ENCODE measurements at places on chromosomes 12 and 14.

- no peak for DNase-seq
These were observed 61.1 kb upstream of the PTPRB start for GRCh38 chr12:70698345-70698744.

DNA sequence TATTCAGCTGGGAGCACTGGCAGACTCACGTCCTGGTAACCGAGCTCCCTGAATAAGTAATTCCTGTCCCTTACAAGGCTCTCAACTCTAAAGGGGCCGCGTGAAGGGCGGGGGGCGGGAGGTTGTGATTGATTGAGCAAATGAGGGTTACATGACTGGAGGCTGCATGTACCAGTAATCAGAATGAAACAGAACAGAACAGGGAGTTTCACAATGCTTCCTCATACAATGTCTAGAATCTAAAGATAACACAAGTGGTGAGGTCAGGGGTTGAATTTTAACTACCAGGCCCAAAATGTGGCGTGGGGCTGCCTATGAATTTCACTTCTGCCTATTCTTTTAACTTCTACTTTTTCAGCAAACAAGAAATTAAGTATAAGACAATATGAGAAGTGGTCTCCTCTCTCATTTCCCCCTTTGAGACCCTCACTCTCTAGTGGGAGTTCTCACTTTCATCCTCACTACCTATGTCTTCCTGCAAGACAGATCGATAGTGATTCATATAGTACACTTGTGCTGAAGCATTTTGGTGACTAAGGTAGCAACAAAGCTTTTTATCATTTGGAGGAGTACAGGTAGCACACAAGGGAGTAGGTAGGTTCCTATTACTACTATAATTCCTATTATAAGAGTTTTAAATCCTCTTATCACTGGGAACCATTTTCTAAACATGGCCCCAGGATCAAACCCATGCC, 239.8 kb downstream of the KTN1 start:
- DNase-seq, result no peak

DNA sequence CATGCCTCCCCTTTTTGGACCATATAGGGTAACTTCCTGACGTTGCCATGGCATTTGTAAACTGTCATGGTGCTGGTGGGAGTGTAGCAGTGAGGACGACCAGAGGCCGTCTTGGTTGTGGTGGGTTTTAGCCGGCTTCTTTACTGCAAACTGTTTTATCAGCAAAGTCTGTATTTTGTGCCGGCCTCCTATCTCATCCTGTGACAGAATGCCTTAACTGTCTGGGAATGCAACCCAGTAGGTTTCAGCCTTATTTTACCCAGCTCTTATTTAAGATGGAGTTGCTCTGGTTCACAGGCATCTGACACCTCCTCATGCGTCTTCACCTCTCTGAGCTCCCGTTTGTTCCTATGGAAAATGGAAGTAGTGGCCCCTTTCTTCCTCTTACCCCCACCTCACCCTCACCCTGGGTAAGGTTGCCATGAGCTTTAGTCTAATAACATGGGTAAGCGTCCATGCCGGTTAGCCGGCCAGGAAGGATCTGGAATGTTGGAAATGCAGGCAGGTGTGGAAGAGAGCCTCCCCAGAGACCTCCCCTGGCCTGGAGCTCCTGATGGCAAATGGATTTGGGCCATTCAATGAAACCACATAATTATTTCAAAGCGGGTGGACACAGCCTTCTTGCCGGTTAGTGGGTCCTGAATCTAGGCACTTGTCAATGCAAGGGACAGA, 18.6 kb downstream of the HHIPL1 start:
- no peak for DNase-seq

DNA sequence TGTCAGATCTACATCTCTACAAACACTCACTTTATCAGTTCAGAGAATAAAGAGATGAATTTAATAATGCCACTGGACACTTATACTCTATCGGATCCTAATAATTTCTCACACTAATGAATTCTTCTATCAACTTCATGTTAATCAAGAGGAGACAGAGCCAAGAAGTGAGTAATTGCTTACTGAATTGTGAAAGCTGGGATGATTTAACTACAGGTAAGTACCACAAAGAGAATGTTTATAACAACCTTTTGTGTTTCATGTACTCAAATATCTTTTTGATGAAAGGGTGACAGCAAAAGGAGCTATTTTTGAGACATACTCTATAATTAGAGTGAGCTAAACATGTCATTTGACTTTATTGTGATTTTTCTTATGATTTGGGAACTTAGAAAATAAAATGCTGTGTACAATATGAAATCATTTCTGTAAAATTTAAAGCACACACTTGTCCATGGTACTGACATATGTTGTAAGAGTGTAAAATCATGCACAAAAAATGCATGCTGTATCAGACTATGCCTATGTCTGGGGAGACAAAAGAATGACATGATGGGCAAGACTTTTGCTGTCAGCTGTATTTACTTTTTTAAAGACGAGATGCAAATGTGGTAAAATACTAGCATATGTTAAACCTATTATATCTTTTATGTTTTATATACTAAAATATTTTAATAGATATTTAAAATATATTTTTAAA, 361.2 kb downstream of the CCER1 start:
- DNase-seq, result no peak

DNA sequence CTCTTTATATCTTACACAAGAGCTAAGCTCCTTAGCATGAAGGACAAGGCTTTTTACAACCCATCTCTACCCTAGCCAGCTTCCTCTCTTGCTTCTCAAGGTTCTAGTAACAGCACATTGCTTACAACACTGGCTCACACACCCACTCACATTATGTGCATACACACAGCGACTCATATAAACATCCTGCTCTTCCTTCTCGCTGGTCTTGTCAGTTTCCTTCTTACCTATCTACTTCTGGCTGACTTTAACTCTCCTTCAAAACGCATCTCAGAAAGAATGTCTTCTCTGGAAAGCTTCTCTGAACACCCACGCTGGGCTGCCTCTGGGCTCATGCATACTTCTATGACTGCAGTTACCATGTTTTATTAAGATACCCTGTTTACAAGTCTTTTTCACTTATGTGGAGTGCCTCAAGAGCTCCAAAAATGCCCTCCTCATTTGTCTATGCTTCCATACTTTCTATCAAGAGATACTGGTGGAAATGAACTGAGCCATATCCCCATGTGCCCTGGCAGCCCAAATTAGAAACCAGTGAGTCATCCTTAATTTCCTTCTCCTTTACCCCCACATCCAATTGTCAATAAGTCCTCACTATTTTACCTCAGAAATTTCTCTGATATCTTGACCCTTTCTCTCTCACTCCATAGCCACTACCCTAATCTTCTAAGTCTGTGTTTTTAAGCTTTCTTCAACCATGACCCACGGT, 126.9 kb upstream of the KRAS start:
- DNase-seq, result peak; percentile 43

DNA sequence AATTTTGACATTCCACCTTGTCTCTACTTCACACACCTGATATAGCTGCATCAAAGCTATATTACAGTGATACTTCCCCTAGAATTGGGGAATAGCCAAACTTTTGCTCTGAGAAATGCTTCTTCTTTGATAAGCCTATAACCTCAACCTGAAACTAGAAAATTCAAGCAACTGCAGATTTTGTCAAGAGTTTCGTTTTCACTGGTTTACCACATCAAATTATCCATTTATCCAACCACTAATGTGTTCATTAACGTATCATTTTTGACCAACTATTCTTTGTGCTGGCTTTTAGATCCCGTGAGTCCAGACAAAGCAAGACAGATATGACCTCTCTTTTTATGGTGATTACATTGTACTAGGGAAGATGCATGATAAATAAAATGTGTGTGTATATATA, 13.5 kb upstream of the TAS2R46 start:
- no peak for DNase-seq

- no peak for DNase-seq
These were observed 12.5 kb downstream of the OTX2 start for GRCh38 chr14:56797569-56798446.

DNA sequence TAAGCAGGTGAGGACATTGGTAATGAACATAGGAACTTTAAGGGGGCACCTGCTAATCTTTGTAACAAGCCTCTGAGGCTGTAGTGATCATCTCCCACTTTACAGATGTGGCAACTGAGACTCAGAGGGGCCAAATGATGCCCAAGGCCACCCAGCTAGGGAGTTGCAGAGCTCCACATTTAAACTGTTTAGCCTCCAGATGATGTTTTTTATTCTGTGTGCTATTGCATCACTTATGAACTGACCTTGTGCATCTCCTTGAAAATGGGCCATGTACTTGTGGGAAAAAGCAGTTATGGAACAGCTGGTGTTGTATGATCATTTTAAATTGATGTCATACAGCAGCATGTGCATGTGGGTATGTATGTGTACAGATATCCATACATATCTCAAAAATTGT, 41.4 kb downstream of the TPCN1 start:
- no peak for DNase-seq

DNA sequence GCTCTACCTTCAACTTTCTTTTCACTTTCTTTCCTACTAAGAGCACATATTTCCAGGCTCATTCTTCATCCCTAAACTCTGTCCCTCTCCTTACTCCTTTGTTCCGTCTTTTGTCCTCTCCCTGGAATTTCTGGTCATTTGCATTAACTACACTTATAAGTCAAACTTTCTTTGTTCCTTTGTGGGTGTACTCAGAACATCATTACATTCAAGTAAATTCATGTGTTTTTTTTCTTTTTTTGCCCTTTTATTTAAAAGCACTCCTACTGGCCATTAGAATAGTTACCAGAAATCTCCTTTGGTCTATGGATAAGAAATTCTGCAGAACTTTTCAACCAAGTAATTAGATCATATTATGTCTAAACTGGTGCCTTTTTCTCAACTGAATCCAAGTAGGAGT, 802.6 kb downstream of the DIO2 start:
- DNase-seq, result no peak

GRCh38 chr14:102849526-102850379, 72.5 kb downstream of the TRAF3 start:
- DNase-seq, result no peak

DNA sequence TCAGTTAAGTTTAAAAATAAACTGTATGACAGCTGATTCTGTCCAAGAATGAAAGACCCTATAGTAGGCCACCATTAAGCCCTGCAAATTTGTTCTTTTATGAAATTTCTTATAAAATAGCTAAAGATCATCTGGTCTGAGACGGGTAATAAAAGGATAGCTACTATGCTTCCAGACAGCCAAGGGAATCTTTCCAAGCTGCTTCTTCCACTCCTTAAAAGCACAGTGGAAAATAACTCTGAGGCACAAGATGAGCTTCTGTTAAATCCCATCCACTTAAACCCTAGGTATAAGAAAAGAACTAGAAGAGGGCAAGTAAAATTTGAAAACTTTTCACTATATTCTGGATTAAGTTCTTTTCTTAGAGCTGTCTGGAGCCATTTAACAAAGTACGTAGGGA, 194.3 kb downstream of the CAPZA3 start:
- no peak for DNase-seq

DNA sequence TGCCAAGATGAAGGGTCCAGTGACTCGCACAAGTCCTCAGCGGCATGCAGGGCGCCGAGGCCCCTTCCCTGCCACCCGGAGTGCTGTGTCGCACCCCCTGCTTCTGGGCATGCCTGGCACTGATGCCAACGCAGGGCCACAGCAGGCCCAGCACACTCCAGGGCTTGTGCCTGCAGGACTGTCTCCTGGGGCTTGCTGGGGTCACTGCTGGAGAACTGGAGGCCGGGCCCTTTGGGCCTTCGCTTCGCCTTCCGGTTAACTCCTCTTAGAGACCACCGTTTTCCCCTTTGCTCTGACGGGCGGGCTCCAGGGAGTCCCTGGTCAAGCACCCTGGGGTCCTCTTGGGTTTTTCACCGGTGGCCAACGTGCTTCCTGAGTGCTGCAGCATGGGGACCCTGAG, 79.6 kb downstream of the WDR20 start:
- no peak for DNase-seq

DNA sequence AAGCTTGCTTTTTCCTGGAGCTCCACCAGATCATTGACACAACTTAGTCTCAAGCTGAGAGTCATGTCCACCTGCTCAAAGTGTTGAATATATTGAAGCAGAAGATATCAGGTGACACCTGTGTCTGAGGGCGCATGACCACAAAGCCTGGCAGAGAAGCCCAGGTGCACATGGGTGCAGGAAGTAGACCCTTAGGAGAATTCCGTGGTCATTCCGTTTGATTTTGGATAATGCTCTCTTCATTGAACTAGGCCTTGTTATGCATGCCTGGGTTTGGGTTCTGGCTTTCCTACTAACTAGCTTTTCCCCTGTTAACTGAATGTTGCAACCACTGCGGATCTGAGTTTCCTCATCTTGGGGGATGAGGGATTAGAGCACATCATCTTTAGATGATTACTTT, 7.1 kb downstream of the ARHGDIB start:
- no peak for DNase-seq

- DNase-seq, result no peak
These were observed 142.0 kb upstream of the GZMB start for GRCh38 chr14:24775950-24776349.

- peak; percentile 51 for DNase-seq
These were observed 3.5 kb upstream of the KLRD1 start for GRCh38 chr12:10304161-10304574.

DNA sequence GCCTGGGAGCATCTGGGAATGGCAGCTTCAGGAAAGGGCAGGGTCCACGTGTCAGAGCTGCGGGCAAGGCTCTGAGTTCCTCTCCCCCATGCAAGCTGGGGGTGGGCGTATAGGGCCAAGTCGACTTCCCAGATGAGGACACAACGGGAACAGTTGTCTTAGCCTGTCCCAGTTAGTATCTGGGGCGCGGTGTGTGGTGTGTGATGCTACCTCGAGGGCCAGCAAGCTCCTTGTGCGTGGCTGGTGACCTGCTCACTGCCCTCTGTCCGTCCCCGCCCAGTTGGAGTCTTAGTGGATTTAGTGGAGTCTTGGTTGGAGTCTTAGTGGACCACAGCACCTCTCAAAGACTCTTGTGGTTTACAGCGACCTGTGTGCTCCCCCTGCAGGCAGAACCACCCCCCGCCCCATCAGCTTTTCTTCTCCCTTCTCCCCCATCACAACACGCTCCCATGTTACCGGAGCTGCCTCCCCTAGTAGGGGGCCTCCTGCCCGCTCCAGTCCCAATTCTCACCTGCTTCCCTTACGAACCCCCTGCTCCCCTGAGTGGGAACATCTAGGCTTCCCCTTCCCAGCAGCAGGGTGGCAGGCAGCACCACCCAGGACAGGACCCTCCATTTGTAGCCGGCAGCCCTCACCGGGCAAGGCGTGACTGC, 8.7 kb downstream of the ASPG start:
- DNase-seq, result no peak

GRCh38 chr12:68497702-68498101, 113.0 kb upstream of the RAP1B start:
- DNase-seq, result peak; percentile 63

DNA sequence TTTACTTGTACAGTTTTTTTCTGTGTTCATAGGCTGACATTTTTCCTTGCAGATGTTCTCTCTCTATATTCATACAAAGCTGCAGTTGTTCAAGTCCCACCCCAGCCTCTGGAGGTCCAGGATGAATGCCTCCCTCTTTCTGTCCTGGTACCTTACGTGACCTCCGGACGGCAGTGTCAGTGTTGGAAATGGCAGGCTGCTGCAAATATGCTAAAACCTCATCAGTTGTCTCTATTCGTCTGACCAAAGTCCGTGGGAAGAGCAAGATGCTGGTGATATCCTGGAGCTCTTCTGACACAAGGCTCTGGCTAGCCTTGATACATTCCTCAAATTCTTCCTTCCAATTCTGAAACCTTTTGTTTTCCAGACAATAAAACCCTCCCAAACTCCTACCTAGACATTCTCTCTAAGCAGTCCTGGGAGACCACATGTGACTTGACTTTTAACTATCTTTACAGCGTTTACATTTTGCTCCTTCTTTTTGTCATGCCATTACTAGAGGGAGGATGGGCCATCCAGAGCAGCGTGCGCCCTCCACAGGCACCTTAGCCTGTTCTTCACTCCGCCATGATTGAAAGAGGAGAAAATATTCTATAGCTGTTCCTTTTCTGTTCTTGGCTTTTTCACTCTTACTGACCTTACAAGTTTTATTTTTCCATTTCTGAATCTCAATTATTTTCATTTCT, 143.6 kb downstream of the RGS6 start:
- DNase-seq, result no peak
